ENCODE measurements at places on chromosomes 12 and 14.

GRCh38 chr14:24817212-24818057 lies 183.4 kb upstream of the GZMB start:
- no peak for DNase-seq

- no peak for DNase-seq
These were observed 600.5 kb downstream of the RERGL start for GRCh38 chr12:17489452-17489851.

DNA sequence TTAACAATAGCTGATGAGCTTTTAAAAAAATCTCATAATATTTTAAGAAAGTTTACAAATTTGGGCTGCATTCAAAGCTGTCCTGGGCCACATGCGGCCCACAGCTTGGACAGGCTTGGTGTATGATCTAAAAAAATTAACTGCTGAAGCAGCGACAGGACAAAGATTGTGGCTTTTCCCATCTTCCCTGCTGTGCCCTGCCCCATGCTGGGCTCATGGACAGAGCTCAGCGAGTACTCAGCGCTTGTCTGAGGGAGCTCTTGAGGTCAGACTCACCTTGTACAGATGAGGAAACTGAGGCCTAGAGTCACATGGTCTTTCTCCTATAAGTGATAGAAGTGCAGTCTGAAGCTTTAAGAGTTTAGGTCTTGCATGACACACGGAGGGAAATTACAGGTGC lies 15.0 kb downstream of the EVL start:
- no peak for DNase-seq

GRCh38 chr14:94622653-94623421 lies 10.6 kb downstream of the SERPINA3 start:
- DNase-seq = no peak
